ENCODE measurements at places on chromosomes 1 and 21.

- no peak for DNase-seq
Measured at GRCh38 chr1:238061967-238062613, 171.4 kb upstream of the ZP4 start.

DNA sequence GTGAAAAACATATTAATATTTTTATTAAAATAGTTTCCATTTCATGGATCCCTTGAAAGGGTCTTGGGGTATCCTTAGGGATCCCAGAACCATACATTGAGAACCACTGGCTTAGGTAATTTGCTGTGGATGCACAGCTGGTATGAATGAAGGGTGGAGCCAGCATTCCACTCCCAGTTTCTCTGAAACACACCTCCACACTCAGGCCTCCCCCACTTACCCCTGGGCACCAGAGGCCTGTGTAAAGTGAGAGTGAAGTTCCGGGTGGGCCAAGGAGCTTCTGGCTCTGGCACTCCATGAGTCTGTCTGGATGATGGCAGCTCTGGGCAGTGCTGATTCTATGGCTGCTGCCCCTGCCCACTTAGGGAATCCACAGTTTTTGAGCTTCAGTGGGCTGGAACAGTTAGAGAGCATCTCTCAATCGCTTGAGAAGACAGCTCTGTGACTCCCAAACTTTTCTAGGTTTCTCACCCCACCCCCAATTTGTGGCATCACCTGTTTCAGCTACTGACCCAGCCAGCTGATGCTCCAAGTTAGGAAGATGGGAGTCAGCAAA, 57.8 kb upstream of the CD1D start:
- DNase-seq: no peak

DNA sequence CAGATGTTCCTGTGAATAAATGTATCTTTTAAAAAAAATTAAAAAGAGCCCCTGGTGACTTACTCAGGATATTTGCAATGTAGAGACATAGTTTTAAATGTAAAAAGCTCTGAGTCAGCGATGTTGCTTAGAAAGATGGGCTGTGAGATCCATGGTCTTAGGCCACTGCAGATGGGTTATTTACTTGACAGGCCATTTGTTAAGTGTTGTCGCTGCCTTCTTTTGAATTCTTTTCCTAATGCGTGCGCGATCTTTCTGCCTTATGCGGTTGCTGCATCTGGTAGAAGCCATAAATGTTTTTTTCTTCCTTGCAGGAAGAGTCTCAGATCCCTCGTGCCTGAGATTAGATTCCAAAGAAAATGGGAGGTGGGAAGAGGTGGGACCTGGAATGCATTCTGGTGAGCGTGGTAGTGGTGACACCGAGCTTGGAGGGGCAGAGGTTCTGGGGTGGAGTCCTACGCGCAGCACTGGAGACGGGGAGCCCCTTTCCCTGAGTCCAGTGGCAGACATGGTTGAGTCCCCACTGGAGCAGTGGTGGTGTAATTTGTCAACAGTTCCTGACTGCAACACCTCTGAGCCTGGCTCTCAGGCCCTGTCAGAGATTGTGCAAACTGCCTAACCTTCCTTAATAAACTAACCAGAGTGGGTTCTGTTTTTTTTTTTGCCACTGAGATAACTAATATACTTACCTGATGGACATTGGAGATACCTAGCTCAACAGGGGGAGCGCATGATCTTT, 197.2 kb downstream of the HHAT start:
- no peak for DNase-seq

GRCh38 chr1:55670331-55671082, 455.3 kb upstream of the USP24 start:
- DNase-seq: no peak

- DNase-seq: no peak
Measured at GRCh38 chr1:247281001-247281574, 25.2 kb downstream of the VN1R5 start.
